Bone marrow (tissue), 2 donors: ENCODE measurements at places on chromosomes 7 and 10.

GRCh38 chr10:50600831-50601477 lies 22.8 kb downstream of the SGMS1 start:
- DNase-seq: no peak

DNA sequence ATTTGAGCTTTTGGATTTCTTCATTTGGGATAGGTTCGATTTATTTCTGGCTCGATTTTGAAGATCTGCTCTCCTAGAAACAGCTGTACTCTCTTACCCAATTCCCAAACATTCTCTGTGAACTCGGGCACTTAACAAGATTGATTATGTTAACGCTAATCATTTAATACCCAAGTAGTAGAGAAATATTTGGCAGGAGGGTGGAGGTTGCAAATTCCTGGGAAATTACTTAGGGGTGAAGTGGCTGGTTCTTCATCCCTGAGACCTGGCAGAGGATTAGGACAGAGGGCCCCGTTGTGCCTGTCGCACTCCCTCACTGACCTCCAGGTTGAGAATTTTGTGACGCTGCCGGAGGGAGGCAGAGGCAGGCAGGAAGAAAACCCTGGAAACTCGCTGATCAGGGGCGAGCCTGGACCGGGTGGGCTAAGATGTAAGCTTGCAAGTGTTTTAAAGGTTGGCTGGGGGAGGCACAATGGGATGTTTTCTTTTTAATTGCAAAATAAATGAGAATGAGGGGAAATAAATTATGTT lies 182.6 kb downstream of the TCF7L2 start:
- no peak for DNase-seq

GRCh38 chr7:128781851-128782250 lies 6.3 kb upstream of the OPN1SW start:
- DNase-seq: no peak

DNA sequence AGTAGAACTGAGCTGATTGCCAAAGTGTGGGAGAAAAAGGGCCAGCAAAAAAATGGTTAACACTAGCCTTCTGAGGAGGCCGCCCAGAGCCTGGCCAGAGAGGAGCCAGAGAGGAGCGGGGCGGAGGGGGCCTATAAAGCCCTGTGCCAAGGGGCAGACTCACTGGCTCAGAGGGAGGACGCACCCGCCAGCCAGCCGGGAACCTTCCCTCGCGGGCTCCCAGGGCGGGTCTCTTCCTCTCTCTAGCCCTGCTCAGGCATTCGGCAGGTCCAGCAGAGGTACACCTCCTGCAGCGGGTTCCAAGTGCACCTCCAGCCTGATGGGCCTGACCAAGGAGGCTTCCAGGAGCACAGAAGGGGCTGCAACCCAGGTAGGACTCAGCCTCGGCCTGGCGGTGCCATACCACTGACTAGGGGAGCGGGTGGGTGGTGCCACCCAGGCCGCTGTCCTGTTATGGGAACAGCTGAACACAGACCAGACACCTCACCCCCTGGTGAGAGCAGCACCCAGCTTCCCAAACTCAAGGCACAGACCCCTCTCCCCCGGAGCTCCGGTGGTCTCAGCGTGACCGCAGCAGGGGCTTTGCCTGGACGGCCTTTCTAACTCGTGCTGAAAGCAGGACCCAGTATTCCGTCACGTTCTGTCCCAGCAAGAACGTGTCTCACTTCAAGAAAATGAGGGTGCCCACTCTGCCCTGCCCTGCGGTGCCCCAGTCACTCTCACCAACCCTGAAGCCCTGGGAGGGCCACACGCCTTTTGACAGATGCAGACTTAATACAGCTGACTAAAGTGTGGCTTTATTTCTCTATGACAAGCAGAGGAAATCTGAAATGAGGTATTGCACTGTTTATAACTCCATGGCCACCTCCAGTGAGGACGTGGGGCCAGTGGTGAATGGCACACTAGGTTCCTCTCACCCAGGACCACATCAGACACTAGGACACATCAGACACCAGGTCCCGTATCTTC lies at the start of gene GPER1:
Gene GPER1, plus strand, starts transcription at position 162 of the 969 bp plus-strand sequence. CDS start 3,616 bp downstream, outside the sequence.
- DNase-seq: no peak

DNA sequence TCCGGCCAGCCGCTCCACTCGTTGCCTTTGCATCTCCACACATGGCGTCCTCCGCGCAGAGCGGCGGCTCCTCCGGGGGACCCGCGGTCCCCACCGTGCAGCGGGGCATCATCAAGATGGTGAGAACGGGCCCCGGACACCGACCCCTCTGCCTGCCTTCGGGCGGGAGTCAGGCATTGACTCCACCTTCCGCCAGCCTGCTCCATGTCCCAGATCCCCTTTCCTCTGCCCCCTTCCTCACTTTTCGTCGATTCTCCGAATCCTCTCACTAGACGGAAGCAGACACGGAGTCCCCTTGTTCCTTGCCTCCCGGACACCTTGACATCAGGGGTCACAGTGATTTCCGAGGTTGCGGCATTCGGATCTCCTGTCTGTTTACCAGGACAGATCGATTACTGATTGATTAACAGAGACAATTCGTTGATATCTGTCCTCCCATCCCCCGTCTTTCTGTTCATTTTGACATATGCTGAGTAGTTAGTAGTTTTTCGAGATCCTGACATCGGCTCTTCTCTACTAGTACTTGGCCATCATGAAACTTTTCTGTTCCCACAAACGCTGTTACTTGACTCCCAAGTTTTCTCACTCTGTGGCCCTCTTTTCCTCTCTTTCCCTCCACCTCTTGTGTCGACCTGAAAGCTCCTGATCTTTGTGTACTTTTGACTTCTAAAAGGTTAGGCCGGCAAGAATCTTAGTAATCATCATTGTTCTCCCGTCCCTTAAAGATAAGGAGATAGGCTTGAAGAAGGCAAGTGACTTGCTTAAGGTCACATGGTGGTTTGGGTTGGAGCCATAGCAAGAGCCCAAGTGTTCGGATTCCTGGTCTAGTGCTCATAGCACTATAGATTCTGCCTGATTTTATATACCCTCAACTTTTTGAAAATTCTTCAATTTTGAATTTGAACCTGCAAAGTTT lies 597 bp downstream of the SND1 start:
- no peak for DNase-seq

DNA sequence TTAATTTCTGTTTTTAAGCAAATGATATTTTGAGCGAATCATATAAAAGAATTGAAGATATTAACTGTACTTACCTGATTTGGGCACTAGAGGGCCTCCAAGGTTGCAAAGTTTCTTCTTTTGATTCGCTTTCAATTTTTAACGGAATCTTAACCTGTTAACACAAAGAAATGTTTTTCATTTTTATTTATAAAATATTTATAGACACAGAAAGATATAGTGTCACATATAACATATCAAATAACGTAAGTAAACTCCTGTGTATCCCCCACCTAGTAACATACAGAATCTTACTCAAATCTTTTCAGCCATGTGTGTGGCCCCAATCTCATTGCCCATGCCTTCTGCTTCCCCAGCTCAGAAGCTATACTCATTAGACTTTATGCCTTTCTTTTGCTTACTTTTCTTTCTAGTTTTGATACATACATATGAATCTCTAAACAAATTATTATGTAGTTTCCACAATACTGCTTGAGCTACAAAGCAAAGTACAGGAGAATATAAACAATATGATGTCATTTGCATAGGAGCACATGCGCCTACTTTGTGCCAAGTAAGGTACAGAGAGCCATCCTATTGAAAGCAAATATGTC lies 49.5 kb upstream of the ZPBP start:
- DNase-seq: no peak

- no peak for DNase-seq
Measured at GRCh38 chr7:117402109-117402508, 25.2 kb downstream of the ASZ1 start.

DNA sequence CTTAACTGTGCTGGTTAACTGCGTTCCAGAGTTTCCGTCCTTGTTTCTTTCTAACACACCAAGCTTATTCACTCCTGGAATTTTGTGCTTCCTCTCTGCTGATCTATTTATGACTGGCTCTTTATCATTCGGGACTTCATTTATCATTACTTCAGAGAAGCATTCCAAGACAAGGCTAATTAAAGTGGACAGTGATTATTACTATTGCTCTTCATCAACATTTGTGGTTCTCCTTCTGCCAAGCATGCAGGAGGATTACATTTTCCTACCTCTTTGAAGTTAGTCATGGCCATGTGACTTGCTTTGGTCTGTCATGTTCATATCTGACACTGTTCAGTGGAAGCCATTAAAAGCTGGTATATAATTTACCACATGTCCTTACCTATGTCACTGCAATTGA lies 172.4 kb upstream of the AGR3 start:
- no peak for DNase-seq

GRCh38 chr10:122911889-122912484 lies 1.6 kb downstream of the FAM24A start:
- DNase-seq: no peak

DNA sequence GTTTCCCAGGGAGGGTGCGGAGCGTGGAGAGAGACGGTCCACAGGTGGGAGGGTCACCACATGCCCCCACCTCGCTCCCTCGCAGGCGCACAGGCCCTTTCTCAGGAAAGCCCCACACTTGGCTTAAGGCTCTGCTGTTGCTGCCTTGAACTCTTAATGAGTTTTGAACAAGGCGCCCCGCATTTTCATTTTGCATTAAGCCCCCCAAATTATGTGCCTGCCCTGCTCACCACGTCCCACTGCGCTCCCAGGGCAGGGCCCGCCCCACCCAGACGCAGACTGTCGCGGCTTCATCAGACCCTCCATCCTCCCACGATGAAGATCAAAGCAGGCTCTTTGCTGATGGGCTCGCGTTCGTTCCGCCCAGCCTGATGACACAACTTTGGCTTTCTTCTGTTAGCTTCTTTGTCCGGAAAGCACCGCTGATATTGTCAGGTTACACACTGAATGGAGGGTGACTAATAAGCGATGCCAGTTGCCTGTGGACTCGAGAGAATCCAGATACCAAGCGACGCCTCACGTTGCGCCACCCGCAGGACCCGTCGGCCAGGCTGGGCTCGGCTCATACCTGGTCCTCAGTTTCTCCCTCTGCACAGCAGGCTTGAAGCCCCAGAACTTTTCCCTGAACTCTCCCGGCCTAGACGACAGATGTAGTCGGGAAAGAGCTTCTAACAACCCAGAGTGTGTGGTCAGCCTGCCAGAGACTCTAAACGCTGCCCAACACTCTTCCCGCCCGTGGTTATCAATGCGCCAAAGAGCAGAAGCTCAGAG lies 9.5 kb downstream of the CALML3 start:
- no peak for DNase-seq

DNA sequence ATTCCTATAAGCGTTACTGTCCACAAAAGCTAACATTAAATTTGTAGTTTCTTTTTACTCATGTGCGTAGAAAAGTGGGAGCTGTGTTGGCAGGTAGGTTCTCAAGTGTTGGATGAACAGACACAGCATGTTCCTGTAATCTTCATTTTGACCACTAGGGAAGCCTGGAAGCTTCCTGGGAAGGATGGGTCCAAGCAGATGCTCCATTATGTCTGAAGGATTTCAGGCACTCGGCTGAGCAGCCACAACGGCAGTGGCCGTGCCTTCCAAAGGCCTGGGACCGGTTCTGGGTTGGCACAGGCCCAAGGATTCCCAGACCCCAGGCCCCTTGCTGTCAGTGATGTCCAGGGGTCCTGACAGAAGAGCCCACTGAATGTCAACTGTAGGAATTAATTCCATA lies 386.3 kb downstream of the TNS3 start:
- no peak for DNase-seq
